Thymus (tissue), 14 donors: ENCODE measurements at places on chromosomes 11 and 22. TPM values are rescaled to one million over a fixed set of nuclear protein-coding genes. Genes with fewer than 3 reads are reported as not detected.

Gene KCTD14
- 2.0 TPM for polyA plus RNA-seq

Gene TLCD5
- 2.1 TPM for polyA plus RNA-seq

Gene CECR2
- polyA plus RNA-seq: 0.27 TPM

Gene CSF2RB
- polyA plus RNA-seq: 14.6 TPM

Gene UQCC3
- polyA plus RNA-seq: 19.3 TPM

Gene PRR33
- 0.18 TPM for polyA plus RNA-seq

Gene ESRRA
- polyA plus RNA-seq: 48.0 TPM

Gene KRTAP5-9
- polyA plus RNA-seq: 0.48 TPM

Gene COMT
- 74.5 TPM for polyA plus RNA-seq

Gene KLHL35
- polyA plus RNA-seq: 1.0 TPM

Gene TEX54
- polyA plus RNA-seq: 1.3 TPM

Gene SHANK3
- 8.6 TPM for polyA plus RNA-seq

Gene FGF4
- 0.14 TPM for polyA plus RNA-seq

Gene OR51V1
- not detected for polyA plus RNA-seq

Gene GLYAT
- polyA plus RNA-seq: 0.18 TPM

Gene LIF
- 0.21 TPM for polyA plus RNA-seq

Gene RTCB
- 39.9 TPM for polyA plus RNA-seq

Gene OR10A3
- not detected for polyA plus RNA-seq

Gene EHF
- 2.0 TPM for polyA plus RNA-seq

Gene FLRT1
- polyA plus RNA-seq: 0.07 TPM

Gene CASP1
- 40.4 TPM for polyA plus RNA-seq

Gene MS4A2
- 0.05 TPM for polyA plus RNA-seq

Gene OR5B2
- 0.02 TPM for polyA plus RNA-seq

Gene UBQLNL
- polyA plus RNA-seq: 1.5 TPM
